ENCODE measurements at places on chromosomes 2 and 18.

DNA sequence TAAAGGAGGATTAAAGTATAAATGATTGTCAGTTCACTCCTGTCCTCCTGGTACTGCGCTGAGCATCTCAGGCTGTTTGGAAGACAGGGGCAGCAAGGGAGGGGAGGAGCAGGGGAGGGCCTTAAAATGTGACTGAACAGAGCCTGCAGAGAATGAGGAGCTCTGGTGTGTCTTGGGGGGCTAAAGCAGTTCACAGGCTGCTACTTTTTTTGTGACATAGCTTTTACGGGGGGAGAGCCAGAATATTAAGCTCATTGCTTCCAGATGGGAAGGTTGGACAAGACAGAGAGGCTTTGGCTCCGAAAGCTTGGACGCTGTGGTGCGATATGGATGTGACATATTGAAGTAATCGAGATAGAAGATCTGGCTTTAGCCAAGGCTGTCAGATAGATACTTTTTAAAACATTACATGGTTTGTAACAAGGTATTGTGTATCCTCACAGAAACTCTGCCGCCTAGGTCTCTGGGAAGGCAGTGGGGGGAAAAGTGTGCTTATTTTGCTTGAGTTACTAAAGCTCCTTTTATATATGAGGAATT, 40.5 kb downstream of the RDH14 start:
- no peak for DNase-seq

DNA sequence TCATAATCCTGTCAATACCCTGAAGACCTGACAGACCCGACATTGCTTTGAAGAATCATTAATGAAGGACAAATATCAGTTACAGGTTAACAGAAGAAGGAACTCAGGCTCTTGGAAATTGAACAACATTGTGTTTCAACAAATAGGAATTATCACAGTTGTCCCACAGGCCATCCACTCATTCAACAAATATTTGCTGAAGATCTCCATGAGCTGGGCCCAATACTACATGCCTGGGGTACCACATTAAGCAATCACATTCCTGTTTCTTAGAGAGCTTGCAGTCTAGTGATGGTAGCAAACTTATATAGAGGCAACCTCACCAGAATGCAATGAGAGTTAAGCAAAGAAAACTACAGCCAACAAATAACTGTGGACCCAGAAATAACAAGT, 671.6 kb upstream of the ACVR2A start:
- no peak for DNase-seq

GRCh38 chr2:240921311-240921994, 15.3 kb downstream of the CROCC2 start:
- peak; percentile 6 for DNase-seq

- DNase-seq = no peak
Measured at GRCh38 chr2:227447606-227448005, 24.4 kb upstream of the AGFG1 start.

DNA sequence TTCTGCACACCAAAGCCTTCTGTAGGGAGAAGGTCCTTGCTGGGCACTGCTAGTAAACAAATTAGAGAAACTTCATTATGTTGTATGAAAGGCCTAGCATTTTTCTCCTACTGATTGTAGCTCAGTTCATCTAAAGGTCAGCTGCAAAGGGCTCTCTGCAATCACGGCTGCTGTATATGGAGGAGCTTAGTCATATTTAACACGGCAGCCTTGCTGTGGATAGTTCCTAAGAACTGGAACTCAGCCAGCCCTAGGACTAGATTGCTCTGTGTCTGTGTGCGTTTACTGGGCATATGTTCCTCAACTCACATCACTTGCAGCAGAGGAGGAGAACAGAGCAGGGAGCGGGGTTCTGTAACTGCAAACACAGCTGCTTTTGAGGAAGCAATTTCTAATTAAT, 1103.9 kb upstream of the KLHL29 start:
- no peak for DNase-seq

DNA sequence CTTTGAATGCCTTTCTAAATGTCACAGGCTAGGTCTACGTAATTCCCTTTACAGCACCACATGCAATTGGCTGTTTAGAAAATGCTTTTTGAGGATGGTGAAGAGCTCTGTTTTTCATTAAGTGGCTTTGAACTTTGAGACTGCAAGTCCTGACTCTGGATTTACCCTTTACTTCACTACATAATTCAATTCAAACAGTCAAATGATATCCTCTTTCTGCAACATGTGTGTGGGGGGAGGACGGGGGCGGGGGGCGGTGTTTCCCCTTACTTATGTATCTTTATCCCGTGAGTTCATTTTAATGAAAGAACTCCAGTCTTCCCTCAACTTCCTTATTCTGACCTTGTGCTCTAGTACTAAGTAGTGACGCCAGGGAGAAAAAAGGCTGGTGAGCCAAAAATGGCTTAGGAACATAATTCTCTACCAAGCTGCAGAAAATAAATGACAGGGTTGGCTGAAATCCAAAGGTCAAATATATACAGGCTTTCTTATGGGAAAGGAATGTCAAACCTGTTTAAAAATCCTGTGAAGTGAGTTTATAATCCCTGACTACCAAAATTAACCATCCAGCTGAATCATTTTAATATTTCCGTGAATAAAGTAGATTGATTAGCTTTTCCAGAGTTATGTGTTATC, 119.6 kb downstream of the SLC8A1 start:
- DNase-seq = no peak

DNA sequence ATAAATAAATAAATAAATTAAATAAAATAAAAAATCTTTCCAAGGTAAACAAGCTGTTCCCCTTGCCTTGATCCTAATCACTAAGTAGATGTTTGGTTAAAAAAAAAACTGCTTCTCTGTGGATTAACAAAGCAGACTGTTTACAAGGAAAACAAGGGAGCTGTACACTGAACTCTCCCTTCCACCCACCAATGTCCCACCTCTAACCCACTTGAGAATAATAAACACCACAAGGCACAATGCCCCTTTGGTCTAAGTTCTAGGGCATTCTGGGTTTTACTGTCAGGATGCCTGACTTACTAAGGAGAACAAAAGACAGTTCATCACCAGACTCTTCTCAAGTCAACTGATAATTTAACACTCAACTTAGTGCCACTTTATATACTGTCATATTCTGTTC, 83.5 kb downstream of the NCKAP1 start:
- DNase-seq = no peak
